ENCODE measurements at places on chromosomes 4 and X.

GRCh38 chr4:17967078-17967477 lies 54.5 kb downstream of the LCORL start:
- DNase-seq = no peak

GRCh38 chr4:159281771-159282170 lies 178.9 kb downstream of the RAPGEF2 start:
- DNase-seq = no peak

DNA sequence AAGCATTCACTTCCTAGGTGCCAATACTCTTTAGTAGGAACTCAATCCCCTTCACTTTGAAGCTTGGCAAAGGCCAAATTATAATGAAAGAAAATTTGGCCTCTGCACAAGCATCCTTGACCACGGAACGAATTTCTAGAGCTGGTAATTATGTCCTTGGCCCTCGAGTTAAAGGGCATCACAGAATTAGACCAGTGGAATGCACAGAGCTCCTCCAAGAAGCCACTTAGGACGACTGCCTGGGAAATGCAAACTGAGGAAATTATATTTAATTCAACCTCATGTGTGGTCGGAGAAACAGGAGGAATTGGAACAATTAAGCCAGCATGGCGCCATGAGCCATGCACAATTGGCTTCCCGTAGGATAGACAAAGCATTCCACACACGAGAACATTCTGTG lies 59.3 kb downstream of the NLGN4X start:
- no peak for DNase-seq

DNA sequence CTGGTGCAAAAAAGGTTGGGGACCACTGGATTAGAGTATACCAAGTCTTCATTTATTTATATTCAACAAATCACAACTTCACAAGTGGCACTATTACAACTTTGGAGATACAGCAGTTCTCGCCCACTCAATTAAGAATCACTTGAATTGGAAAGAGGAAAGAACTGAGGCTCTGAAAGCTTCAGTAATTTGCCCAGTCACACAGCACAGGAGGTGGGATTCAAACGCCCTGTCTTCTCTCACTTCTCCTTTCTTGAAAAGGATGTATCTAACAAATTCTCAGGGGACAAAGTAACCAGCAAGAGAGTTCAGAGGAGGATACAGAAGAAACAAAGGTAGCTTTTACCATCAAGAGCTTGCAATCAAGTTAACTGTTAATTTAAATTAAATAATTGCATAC lies 12.4 kb downstream of the SMIM14 start:
- DNase-seq = no peak

GRCh38 chr4:177190995-177191580 lies 118.6 kb upstream of the NEIL3 start:
- DNase-seq = no peak

DNA sequence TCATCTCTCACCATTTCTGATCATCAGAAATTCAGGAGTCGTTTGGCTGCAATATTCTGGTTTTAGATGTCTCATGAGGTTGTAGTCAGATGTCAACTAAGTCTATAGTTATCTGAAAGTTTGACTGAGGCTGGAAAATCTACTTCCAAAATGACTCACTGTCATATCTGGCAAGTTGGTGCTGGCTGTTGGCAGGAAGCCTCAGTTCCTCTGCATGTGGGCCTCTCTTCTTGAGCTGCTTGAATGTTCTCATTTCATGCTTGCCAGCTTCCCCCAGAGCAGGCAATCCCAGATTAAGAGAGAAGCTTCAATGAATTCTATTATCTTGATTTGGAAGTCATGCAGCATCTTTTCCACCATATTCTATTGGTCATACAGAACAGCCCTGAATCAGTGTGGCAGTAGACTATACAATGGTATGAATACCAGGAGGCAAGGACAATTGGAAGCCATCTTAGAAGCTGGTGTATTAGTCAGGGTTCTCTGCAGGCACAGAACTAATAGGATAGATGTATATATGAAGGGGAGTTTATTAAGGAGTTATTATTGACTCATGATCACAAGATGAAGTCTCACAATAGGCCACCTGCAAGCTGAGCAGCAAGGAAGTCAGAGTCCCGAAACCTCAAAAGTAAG lies 46.8 kb upstream of the ELF2 start:
- DNase-seq = no peak

DNA sequence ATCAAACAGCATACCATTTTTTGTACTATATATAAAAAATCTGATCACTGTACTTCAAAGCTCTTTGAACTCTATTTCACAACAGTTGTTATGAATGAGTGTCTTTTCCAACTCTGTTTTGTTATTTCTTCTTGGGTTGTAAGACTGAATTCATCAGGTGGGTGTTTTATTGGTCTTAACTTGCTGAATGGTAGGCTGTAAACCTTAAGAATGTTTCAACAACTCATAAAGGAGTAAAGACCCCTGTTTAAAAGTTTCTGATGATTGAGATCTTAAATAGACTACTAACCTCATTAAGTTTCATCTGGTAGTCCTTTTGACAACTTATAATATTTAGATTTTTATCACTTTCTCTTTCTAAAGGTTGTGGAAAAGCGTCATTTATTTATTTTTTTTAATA lies 18.4 kb upstream of the STAG2 start:
- DNase-seq = no peak

- no peak for DNase-seq
Measured at GRCh38 chr4:98179951-98180350, 36.7 kb upstream of the STPG2 start.

DNA sequence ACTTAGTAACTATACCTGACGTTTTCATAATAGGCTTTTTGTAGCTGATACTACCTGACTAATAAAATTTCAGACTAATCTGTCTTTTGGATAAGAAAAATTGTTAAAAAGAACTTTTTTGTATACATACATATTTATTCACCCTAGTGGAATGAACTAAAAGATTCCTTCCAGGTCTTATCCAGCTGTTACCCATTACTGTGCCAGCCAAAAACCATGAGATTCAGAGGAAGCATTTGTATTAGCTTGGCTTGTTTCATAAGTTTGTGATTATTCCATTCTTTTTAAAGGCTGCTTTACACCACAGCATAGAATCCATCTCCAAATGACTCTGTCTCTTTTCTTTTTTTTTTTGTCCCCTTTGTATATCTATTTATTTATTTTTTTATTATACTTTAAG lies 149.4 kb downstream of the FAT4 start:
- DNase-seq = no peak

DNA sequence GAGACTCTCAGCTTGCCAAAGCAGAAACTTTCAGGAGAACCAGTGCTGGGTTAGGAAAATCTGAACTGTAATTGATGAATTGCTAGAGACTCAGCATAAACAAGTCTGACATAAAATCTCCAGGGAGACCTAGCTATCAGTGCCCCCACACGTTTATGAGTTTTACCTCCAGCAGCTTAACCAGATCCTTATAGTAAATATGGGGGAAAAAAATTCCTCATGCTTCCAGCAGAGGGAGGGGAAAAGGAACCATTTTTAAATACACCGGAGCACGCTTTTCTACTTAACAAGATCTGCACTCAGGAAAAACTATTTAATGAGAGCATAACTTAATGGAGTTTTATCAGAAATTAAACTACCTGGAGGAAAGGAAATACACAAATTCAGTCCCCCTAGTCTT lies 1040.7 kb upstream of the INTU start:
- no peak for DNase-seq

DNA sequence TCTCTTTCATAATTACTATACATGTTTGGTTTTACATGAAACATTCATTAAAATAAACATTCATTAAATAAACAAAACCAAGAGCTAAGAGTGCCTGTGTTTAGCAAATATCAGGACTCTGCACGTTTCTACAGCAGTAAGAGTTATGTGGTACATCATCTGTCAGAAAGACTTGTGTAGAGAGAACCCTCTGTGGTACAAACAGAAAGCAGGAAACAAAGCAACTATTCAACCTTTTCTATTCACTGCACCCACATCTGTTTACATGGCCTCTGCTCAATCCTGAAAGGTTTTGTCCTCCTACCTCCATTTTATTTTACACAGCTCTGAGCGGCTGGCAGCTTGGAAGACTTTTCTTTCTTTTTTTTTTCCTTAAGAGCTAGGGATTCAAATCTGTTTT lies 90.7 kb upstream of the PCDH18 start:
- no peak for DNase-seq

GRCh38 chr4:109967798-109968520 lies 55.3 kb downstream of the EGF start:
- DNase-seq = no peak

DNA sequence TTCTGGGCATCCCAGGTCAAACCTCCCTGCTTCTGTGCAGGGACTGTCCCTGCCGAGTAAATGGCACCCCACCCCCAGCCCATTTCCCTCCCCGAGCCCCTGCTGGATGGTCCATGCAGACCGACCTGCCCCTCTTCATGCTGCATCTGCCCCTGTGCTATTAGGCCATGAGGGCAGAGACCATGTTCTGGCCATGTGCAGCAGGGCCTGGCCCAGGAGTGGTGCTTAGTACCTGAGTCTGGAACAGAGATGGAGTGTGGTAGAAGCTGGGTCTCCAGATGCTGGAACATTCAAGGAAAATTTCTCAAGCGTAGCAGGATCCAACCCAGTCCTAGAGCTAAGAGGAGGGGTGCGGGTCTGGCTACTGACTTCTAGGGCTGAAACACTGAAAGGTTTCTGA lies 15.3 kb upstream of the UBA1 start:
- DNase-seq = no peak

GRCh38 chrX:49197543-49198087 lies 2.4 kb downstream of the SYP start:
- DNase-seq = no peak

DNA sequence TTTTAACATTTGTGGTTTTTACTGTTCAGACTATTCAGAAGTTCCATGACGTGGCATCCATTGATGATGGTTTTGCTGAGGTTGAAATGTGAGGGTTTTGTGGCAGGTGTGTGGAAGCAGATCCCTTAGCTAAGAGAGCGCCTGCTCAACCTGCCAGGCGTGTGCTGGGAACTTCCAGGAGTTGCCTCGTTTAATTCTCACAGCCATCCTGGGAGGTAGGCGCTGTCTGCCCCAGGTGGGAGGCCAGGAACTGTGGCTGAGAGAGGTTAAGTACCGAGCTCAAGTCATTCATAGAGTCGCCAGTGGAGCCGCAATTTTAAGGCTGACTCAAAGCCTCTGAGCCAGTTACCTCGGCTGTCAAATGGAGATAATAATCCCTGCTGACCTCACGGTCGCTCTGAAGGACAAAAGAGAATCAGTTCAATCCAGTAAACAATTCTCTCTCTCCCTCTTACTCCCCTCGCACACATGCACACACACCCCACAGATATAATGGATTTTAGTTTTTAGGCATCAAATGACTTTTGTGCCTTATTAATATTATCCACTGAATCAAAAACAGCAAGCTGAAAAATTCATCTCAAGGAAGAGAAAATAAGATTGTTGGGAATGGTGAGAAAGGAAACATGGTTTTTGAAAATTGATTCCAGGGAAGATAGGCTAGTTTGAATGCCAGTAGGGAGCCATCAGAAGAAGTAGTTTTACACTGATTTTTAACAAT lies 171.3 kb downstream of the PTTG2 start:
- peak; percentile 49 for DNase-seq

DNA sequence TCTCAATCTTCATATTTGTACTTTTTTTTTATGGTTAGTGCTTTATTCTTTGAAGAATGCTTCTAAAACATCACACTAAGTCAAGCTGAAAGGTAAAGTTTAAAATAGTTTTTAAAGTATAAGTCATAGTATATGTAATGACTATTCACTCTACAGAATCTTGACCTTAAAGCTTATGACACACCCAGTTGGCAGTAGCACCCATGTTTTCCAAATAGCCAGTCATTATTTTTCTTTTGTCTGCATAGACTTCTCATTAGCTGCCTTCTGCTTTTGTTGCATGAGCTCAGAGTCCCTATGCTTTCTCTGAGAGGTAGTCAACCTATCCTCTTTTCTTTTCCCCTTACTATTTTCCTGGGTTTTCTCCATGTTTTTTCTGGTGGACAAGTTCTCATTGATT lies 231.5 kb downstream of the PCDH18 start:
- DNase-seq = no peak

GRCh38 chrX:21374994-21375707 lies 933 bp downstream of the CNKSR2 start:
- no peak for DNase-seq

DNA sequence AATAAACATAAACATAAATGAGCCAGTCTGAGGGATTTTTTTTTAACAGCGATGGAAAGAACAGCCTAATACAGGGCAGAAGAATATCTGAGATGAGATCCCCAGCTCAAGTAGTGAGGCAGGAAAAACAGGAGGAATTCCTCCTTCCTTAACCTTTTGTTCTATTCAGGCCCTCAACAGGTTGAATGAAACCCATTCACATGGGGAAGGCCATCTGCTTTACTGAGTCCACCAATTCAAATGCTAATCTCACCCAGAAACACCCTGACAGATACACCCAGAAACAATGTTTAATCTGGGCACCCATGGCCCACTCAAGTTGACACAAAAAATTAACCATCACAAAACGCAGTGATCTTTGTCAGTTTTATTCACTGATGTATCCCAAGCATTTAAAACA lies 45.5 kb downstream of the SMIM31 start:
- no peak for DNase-seq

All from activated CD8-positive, alpha-beta memory T cell treated with anti-CD3 and anti-CD28 coated beads for 1 hour (primary cell).